ENCODE measurements at places on chromosomes 4 and X. TPM values are rescaled to one million over a fixed set of nuclear protein-coding genes. Genes with fewer than 3 reads are reported as not detected.

DNA sequence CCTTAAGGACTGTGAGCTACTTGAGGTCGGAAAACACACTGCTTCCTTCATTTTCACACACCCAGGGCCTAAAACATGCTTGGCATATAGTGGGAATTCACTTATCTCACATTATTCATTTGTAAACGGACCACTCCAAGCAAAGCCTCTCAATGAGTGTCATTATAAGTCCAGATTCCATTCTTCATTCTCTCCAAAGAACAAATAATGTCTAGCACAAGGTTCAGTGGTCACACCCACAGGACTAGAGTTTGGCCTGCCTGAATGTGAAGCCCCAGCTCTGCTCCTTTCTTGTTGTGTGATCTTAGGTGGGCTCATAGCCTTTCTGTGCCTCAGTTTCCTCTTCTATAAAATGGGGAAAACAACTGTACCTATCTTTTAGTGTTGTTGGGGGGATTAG lies 119.6 kb upstream of the NDP start:
- H3K4me1 ChIP-seq: no peaks in the 10 kb centered on the region
- no peak for DNase-seq
- H3K4me3 ChIP-seq: no peak overlapping the region
- H3K27ac ChIP-seq: no peak overlapping the region

GRCh38 chr4:145939856-145940255 lies 1.2 kb upstream of the ZNF827 start:
- peak; percentile 40 for DNase-seq
- H3K4me3 ChIP-seq: no peak overlapping the region
- H3K4me1 ChIP-seq: peaks cover 22% of the 10 kb centered on the region
- no peaks in the 10 kb centered on the region for H3K27me3 ChIP-seq
- peak overlapping the region; percentile 56 for H3K27ac ChIP-seq
- no peaks in the 10 kb centered on the region for H3K36me3 ChIP-seq

- no peak overlapping the region for H3K4me3 ChIP-seq
- no peaks in the 10 kb centered on the region for H3K36me3 ChIP-seq
- no peak for DNase-seq
- H3K27ac ChIP-seq: peak overlapping the region; percentile 94
- H3K27me3 ChIP-seq: no peaks in the 10 kb centered on the region
- H3K4me1 ChIP-seq: peaks cover 16% of the 10 kb centered on the region
These were observed 33.9 kb upstream of the SLC9A7 start for GRCh38 chrX:46792810-46793188.

GRCh38 chr4:67873116-67873515 lies 10.7 kb downstream of the TMPRSS11D start:
- no peaks in the 10 kb centered on the region for H3K36me3 ChIP-seq
- no peaks in the 10 kb centered on the region for H3K4me1 ChIP-seq
- no peaks in the 10 kb centered on the region for H3K27me3 ChIP-seq
- no peak overlapping the region for H3K4me3 ChIP-seq

DNA sequence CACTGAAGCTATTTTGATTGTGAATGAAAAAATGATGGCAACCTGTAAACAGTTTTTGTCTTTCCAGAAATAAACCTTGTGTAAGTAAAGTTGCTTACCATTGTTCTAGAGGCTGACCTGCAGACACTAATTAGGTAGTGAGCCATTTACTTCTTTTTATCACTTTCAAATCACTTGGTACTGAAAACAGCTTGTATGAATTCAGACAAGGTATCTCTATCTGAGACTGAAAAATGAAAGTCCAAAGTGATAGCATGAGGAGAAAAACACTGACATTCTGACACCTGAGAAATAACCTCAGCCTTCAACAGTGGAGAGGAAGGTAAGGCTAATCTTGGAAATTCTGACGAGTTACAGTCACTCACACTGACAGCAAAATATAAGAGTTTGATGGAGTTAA lies 238.8 kb downstream of the GPC3 start:
- H3K4me1 ChIP-seq: no peaks in the 10 kb centered on the region
- H3K27me3 ChIP-seq: no peaks in the 10 kb centered on the region
- no peaks in the 10 kb centered on the region for H3K36me3 ChIP-seq
- no peak overlapping the region for H3K27ac ChIP-seq
- H3K4me3 ChIP-seq: no peak overlapping the region

NLRP2B gene
- not detected for total RNA-seq

GABRG1 gene
- total RNA-seq: not detected

GPR173 gene
- total RNA-seq: 11.3 TPM

IL2 gene
- total RNA-seq: not detected

ELMOD2 gene
- 20.5 TPM for total RNA-seq

Data from endothelial cell of umbilical vein (primary cell).